NCI-H446 treated with DMSO at 0.1 percent for 48 hours (cell line): ENCODE measurements at places on chromosomes 16 and 17.

DNA sequence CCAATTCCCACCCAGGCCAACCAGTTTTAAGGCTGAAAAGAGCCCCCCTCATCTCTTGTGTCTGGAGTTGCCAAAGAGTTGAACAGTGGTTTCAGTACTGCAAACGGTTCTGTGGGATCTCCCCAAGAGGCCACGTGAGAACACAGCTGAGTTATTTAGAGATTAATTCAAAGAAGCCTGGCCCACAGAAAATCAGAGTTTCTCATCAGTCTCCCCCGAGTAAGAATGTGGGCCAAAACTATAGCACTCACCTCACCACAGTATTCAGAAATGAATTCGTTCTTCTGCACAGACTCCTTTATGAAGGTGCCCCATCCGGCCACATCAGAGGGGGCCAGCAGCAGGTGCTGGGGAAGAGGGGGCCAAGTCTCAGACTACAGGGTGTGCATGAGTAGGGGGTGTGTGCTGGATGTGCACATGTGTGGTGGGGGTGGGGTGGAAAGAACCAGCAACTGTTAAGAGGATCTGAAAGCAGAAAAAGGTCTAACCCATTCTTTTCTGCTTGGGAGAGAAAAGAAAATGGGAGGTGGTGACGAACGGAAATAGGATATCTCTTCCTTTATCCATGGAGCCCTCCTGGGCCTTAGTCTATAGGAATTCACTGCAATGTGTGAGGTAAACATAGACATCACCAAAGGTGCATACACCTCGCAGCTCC, 22.6 kb downstream of the CNTNAP1 start:
- no peak for DNase-seq

DNA sequence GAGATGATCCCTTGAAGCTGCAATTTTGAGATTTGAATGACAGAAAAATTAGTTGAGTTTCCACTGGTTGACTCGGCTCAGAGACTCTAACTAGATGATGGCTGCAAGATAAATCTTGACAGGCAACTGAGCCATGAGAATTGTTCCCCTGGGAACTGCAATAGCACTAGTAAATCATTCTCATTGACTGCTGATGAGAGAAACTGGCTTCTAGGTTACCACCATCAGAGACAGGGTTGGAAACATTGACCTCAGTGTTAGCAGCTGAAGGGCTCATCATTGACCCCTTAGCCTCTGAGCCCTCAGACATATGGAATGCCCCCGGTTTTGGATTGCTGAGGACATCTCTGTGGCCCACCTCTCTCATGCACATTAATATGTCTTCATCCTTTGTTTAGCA, 125.4 kb upstream of the COX10 start:
- DNase-seq = no peak

DNA sequence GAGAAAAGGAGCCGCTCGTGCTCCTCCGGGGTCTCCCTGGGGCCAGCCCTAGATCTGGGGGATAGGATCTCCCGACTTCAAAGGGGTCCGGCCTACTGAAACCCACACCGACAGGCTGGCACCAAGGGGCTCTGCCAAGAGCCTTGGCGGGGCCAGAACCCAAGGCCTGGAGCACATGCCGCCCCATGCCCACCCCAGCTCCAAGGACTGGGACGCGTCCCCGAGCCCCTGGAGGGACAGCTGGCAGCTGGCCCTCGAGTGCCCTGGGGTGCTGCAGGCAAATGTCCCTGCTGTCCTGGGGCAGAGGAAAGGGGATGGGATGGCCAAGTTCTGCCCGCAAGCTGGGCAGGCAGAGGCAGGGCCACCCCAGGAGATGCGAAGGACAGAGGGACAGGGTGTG, 31.8 kb upstream of the ZFPM1 start:
- no peak for DNase-seq

- DNase-seq = no peak
These were observed 45.0 kb downstream of the KCNJ16 start for GRCh38 chr17:70119983-70120382.

- DNase-seq = no peak
These were observed 6.5 kb downstream of the DPEP2 start for GRCh38 chr16:67992661-67993206.
